Stimulated activated CD4-positive, alpha-beta T cell treated with anti-CD3 and anti-CD28 coated beads, TNF-alpha, amount 100 ng/mL, for 1 hour (primary cell): ENCODE measurements at places on chromosomes 3 and 15.
A peak's percentile ranks its signal among the peaks of the same experiment; 100 is the strongest.

GRCh38 chr3:185655426-185656320, 69.6 kb downstream of the SENP2 start:
- no peak for DNase-seq

GRCh38 chr15:73684581-73685455, 635 bp downstream of the CD276 start:
- DNase-seq: no peak

GRCh38 chr3:169841171-169841570, 28.5 kb upstream of the LRRC34 start:
- DNase-seq: no peak

GRCh38 chr3:174331095-174331800, 527.9 kb upstream of the NAALADL2 start:
- DNase-seq: no peak

DNA sequence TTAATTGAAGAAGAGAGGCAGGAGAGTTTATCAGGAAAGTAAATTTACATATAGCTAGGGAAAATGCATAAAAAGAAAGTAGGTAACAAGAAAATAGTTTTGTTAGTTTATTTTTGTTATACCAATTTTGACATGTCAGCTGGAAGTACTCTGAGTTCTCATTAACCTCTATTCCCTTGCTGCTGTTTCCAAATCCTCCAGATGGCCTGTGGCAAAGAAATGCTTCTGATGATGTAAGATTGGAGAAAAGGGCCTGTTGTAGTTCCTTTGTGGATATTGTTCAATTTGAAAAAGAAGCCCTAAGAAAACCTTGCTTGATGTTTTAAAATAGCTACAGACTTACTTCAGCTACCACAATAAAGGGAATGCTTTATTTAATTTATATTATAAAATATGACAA, 192.9 kb upstream of the SLITRK3 start:
- DNase-seq: no peak

GRCh38 chr3:53253707-53254508, 1.9 kb downstream of the TKT start:
- DNase-seq: no peak

GRCh38 chr3:46029953-46030543, 2.8 kb upstream of the XCR1 start:
- no peak for DNase-seq

- DNase-seq: no peak
These were observed 80.1 kb upstream of the STT3B start for GRCh38 chr3:31452495-31453106.

DNA sequence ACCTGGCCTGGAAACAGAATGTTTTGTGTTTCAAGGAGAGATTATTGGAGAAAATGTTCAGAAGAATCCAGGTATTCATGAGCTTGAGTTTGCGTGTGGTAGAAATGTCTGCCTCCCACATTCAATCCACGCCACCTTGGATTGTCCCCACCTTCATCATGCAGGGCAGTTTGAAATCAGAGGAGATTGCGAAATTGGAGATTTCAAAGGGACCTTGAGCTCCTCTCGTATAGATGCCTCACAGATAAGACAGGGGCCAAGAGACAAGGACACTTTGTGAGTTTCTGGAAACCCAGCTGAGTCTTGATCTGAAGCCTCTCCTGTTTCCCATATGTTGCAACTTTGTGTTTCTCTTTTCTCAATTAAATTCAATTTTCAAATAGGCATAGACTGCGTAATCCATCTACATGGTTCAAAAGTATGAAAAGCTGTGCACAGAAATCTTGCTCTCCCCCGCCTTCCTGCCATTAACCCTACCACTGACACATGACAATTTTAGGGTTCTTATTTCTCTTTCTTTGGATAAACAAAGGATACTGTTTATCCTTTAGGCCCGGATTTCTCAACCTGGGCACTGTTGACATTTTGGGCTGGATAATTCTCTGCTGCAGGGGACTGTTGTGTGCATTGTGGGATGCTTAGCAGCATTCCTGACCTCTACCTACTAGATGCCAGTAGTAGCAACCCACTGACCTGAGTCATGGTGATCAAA, 53.8 kb downstream of the CMTM8 start:
- no peak for DNase-seq

DNA sequence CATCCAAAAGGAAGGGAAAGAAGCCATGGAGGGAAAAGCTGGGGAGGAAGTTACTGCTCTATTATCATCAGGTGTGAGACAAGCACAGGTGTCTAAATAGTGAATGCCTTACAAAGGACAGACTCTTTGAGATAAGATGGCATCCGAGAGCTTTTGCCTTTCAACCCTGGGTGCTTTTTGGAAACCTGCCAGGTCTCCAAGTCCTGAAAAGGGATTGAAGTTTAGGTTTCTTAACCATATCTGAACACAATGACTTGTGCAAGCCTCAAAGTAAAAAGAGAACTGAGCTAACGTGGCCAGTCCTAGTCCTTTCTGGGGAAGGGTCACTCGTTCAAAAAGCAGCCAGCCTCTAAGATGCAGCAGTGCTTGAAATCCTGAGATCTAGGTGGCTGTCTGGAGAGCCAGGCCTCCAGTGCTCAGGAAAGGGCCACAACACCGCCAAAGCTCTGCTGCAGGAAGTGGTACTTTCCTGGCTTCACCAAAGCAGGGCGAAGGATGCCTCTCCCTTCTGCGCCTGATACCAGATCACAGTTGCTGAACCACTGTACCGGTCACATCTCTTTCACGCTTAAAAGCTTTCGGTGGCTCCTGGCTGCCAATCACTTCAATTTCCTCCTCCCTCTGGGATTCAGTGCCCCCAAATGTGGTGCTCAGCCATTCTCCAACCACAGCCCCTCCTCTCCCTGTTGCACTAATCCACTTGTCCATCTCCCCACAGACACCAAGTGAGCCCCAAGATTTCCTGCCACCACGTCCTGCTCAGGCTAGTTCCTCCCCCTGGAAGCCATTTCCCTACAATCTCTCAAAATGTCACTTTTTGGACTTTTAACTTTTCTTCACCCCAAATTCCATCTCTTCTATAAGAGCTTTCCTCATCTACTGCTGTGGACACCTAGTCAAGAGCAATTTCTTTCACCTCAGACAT, 104.1 kb upstream of the LPP start:
- peak; percentile 2 for DNase-seq

DNA sequence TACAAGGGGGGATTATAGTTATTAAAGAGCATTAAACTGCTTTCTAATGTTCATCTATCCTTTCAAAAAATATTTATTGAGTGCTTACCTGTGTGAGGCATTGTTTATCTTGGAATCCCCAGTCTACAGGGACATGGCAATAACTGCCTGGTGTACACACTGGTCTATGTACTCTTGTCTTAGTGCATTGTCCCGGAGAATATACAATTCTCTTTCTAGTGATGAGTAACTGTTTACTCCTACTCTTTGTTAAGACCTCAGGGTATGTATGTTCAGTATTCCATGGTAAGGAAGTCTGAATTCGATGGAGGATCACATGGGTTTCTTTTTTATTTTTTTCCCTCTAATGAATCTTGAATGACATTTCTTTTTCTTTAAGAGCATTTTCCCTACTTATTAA, 772.4 kb upstream of the NR2F2 start:
- DNase-seq: no peak

DNA sequence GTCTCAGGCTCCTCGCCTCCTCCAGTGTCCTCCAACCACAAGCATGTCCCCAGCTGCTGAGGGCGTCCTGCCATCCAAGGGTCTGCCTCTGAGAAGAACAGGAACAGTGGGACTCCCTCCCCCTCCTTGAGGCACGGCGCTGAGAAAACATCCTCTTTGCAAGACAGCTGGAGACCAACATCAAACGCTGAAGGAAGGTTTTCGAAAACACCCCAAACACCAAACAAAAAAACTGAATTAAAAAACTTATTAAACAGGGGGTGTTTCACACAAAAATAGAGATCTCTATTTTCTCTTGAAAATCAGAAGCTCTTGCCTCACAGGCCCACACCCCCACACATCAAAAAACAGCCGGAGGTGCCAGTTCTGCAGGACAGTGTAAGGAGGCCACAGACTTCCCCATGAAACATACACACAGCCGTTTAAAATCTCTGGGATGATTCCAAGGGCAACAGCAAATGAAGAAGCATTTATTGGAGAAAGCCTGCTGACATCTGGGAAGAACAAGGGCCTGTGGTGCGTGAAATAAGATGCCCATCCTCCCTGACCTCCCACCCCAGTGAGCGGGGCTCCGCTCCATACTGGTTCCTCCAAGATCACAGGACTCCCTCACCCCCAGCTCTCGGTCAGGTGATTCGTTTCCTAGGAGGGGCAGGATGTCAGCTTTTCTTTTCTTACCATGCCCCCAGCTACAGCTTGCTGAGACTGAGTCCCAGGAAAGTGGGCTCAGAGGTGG, 71.3 kb downstream of the NUP210 start:
- DNase-seq: no peak

DNA sequence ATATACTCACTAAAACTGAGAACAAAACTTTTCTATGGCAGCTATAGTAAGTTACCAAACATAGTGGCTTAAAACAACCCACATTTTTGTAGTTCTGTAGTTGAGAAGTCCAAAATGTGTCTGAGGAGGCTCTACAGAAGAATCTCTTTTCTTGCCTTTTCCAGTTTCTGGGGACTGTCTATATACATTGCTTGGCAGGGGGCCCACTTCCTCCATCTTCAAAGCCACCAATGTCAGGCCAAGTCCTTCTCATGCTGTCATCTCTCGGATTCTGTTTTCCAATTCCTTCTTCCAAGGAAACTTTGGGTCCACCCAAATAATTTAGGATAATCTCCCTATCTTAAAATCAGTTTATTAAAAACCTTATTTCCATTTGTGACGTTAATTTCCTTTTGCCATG, 92.7 kb downstream of the DLG1 start:
- no peak for DNase-seq

GRCh38 chr3:115502128-115502527, 121.2 kb upstream of the GAP43 start:
- no peak for DNase-seq

DNA sequence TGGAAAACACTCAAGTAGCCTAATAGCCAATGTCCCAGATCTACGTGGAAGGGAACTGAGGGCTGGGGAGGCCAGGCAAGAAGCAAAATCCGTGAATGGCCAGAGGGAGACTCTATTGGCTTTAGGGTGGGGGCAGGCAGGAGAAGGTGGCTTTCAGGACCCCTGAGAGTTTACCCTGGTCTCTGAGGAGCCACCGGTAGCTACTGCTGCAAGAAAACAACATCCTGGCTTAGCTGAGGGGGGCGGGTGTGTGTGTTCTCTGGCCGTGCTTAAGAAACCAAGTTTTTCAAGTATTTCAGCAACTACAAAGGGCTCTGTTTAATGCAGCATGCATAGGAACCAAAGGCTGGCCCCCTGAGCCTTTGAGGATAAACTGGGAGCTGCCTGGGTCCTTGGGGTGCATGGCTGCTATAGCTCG, 47.6 kb upstream of the TRPM1 start:
- DNase-seq: no peak

GRCh38 chr3:65851827-65852226, 186.9 kb downstream of the MAGI1 start:
- DNase-seq: no peak

DNA sequence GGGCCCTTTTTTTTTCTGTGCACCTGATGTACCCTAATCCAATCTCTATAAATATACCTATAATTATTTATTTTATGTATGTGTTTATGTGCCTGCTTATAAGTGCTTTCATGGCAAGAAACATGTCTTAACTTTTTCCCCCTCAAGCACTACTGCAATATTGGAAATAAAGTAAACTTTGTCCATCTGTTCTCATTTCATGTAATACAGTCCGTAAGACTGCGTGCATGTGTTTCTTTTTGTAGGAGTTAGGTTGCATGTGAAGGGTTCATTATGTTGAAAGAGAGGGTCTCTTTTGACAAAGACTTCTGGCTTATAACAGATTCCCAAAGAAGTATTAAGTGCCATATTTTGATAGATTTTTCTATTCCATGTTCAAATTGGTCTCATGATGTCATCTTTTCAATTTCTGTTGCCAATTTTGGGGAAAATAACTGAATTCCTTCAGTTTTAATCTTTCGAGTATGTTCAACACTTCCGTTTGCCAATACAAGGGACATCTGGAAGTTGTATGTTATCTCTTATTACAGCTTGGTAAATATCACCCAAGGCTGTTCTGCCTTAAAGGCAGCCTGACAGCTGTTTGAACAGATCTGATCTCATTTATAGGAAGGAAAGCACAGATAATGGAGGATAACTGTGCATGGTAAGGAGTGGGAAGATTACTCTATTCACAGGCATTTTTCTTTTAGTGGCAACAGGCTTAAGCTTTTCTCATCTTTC, 273.1 kb upstream of the SGO1 start:
- no peak for DNase-seq

DNA sequence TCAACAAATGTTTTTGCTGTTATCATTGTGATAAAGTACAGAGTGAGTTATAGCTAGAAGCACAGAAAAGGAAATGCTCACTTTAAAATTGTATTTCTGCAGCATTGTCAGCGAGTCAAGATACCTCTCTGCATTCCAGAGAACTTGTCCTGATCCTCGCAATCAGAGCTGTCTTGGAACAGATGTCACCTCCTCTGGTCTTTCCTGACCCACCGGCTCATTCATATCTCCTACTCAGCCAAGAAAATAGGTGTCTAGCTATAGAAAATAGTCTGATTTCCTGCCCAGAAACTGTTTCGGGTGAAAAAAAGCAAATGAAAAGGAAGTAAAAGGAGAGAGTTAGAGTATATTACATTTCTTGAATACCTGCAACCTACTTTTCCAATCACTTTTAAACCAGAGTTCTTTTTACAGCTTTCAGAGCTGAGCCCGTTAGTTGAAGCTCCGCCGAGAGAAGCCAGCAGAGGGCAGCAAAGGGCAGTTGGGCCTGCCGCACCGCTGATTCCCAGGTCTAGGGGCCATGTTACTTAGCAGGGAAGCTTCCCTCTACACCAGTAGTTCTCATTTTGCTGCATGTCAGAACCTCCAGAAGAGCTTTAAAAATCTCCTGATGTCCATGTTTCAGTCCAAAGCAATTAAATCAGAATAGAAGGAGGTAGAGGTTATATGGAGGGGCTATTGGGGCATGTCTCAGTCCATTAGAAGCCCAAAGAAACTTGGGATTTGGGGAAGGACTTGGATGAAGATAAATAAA, 185.7 kb upstream of the THRB start:
- DNase-seq: peak; percentile 22

DNA sequence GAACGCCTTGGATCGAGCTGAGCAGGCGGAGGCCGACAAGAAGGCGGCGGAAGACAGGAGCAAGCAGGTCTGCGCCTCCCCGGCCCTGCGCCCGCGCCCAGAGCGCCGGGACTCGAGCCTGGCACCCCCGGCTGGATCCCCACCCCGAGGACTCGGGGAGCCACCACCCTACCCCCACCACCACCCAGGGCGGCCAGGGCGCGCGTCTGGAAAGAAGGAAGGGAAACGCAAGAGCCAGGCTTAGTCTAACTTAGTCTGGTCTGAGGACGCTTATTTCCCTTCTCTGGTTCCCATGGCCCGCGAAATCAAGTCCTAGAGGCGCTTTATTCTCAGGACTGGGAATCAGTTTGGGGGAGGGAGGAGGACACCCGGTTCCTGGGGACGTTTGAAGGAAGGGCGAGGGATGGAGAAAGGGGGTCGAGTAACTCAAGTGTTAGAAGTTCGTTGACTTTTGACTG, 359 bp downstream of the TPM1 start:
- no peak for DNase-seq

DNA sequence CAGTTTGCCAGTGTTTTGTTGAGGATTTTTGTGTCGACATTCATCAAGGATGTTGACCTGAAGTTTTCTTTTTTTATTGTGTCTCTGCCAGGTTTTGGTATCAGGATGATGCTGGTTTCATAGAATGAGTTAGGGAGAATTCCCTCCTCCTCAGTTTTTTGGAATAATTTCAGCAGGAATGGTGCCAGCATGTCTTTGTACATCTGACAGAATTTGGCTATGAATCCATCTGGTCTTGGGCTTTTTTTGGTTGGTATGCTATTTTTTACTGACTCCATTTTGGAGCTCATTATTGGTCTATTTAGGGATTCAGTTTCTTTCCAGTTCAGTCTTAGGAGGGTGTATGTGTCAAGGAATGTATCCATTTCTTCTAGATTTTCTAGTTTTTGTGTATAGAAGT, 320.0 kb upstream of the PPP2R3A start:
- no peak for DNase-seq
